Epithelial cell of prostate (primary cell): ENCODE measurements at places on chromosomes 3 and 15.

GRCh38 chr3:15500107-15500724, 21.3 kb downstream of the COLQ start:
- no peak for DNase-seq

GRCh38 chr15:87739081-87739480, 517.5 kb downstream of the NTRK3 start:
- no peak for DNase-seq

DNA sequence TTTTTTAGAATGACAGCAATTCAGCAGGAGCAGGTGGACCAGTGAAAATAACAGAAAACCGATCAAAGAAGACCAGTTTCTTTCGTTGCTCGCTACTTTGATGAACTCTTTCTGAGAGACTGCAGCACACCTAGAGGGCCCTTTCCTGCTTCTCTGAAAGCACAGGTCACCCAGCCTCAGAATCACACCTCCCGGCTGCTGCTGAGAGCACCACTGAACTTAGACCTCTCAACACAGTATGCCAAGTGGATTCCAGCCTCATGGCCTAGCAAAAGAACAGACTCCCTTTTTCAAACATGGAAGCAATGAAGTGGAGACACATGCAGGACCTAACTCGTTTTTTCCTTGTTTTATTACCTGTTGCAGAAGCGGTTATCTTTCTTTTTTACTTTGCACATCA, 13.9 kb upstream of the APH1B start:
- DNase-seq: no peak

- no peak for DNase-seq
Observed at GRCh38 chr3:124014366-124014942, 22.5 kb upstream of the ROPN1 start.

DNA sequence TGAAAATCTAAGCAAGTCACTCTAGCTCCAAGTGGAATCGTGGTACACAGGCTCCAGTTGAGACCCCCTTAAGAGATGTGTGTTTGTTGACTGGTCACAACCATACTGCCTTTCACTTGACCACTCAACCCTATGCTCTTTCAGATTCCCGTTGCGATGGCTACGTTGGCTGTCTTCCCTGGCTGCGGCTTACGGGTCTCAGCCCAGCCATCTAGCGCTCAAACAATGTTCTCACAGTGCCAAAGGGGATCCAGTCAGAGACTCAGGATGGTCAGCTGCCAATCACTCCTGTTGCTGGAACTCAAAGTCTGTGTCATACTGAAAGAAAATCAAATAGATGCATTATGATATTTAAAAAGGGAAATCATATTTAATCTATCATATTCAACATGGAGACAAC, 237.6 kb downstream of the ITPR1 start:
- no peak for DNase-seq

- DNase-seq: no peak
Observed at GRCh38 chr3:58341376-58341775, 8.7 kb downstream of the PXK start.

DNA sequence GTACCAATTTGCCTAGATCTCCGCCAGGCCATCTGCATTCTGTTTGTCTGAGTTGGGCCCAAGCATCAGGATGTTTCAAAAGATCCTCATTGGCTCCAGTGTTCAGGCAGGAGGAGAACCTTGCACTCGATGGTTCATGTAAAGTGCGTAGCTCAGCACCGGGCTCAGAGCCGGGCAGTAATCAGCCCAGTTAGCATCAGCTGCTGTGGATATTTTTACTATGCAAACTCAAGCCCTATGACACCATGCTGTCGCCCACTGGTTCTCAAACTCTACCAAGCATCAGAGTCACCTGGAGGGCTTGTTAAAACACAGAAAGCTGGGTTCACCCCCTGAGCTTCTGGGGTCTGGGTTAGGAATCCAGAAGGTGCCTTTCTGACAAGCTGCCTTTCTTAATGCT, 310.8 kb downstream of the SHQ1 start:
- DNase-seq: no peak

- no peak for DNase-seq
Observed at GRCh38 chr3:139555249-139555648, 15.7 kb upstream of the RBP1 start.

DNA sequence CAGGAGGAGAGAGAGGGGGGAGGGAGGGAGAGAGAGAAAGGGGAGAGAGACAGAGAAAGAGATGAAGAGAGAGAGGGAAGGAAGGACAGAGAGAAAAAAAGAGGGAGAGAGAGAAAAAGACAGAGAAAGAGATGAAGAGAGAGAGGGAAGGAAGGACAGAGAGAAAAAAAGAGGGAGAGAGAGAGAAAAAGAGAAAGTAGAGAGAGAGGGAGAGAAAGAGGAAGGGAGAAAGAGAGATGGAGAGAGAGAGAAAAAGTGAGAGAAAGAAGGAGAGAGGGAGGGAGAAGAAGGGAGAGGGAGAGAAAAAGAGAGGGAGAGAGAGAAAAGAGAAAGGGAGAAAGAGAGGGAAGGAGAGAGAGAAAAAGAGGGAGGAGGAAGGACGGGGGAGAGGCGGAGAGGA, 204.2 kb downstream of the SV2B start:
- DNase-seq: no peak

GRCh38 chr3:27978440-27978839, 256.3 kb upstream of the EOMES start:
- no peak for DNase-seq

DNA sequence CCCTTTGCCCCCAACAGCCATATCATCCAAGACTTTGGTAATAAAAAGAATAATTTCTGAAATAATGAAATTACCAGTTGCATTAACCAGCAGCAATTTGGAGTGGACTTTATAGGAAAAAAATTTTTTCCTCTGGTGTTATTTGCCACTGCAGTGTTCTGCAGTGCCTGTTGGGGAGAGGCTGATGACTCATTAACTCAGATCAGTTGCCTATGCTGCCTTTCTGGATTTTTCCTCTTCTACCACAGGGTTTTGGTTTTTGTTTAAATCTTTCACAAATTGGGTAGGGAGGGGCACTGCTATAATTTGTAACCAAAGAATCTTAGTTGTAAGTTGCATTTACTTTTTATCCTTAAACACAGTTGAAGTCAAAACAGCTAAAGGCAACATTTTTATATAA, 22.7 kb downstream of the ATP6V1A start:
- no peak for DNase-seq

- no peak for DNase-seq
Observed at GRCh38 chr15:93291380-93291779, 202.4 kb upstream of the RGMA start.

- DNase-seq: no peak
Observed at GRCh38 chr15:85007741-85008397, 26.2 kb downstream of the PDE8A start.

- no peak for DNase-seq
Observed at GRCh38 chr3:151367448-151367847, 17.1 kb downstream of the P2RY12 start.

GRCh38 chr3:109242187-109242523, 74.2 kb downstream of the DPPA2 start:
- DNase-seq: no peak

DNA sequence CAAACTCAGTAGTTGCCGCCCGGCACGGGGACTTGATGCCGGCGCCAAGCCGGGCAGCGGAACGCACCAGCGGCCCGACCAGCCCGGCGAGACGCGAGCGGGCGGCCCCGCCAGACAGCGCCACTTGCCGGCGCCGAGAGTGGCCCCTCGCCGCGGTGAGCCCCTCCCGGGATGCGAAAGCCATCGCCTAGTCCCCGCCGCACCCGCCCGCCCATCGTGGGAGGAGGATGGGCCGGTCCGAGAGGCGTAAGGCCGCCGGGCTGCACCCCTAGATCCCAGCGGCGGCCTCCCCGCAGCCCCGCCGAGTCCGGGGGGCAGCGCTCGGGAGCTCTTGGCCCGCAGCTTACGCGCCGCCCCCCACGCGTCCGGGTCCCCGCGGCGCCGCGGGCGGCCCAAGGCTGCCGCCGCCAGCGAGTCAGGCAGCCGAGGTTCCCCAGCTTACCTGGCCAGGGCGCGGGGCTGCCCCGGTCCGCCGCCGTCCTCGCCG, 609 bp downstream of the GOLGA8A start:
- DNase-seq: no peak

- DNase-seq: no peak
Observed at GRCh38 chr3:116809208-116809607, 99.6 kb downstream of the TUSC7 start.

DNA sequence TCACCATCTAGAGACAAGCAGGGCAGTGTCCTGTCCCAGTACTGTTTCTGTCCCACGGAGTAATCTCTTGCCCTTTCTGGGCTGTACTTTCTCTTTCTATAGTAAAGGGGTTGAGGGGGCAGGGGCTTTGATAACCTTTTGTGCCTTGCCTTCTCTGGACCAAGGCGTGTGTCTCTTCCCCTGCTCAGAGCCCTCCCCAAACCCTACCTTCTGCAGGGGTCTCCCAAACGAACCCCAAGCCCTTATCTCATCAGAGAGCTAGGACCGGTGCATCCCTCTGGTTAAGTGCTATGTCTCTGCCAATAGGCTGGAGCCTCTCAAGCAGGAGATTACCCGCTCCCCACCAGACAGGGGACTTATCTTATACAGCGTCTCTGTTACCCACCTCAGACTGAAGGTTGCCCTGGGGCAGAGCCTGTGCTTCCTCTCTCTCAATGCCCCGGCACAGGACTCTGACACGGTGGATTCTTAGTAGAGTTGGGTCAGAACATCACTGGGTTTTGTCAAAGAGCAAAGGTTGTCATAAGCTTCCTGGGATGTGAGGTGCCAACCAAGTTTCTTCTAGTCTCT, 2.9 kb downstream of the PLEKHO2 start:
- no peak for DNase-seq

DNA sequence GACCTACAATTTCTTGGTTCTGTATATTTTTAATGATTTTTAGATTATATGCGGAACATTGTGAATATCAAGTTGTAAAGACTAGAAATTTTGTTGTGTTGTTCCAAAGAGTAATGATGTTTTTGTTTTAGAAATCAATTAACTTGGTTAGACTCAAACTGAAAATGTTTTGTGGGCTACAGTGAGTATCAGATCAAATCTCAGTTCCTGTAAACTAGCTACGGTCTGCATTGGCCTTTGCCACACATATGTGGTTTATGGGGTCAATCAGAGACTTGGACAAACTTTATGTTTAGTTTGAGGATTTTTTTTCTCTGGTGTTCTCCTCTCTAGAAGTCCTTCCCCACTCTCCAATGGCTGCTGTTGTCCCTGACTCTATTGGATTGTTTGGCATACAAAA, 308.0 kb upstream of the THRB start:
- no peak for DNase-seq

DNA sequence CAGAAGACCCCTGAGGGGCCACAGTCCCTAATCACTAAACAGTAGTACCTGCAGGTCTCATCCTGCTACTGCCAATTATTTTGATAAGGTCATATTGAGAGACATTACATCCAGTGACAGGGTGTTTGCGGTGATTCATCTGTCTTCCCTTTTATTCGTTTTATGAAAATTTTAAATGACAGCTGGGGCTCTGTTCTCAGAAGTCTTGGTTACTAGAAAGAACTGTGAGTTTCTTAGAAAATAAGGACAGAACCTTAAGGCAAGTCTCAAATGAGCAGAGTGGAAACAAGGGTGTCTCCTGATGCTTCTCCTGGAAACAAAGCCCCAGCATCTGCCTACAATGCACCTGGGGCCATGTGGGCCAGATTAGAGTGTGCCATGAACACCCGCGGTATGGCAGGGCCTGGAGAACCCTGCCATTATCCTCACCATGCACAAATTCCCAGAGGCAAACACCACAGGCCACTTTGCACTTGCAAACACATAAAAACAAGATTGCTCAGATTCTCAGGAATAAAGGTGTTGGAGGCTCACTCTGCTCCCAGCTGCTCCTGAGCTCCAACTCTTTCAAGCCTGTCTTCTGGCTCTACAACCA, 66.3 kb upstream of the IQSEC1 start:
- no peak for DNase-seq

- DNase-seq: no peak
Observed at GRCh38 chr15:93088981-93089726, at the start of gene RGMA. RGMA (minus strand) TSS chr15:93089211; CDS start chr15:93088932, 279 bp downstream.

DNA sequence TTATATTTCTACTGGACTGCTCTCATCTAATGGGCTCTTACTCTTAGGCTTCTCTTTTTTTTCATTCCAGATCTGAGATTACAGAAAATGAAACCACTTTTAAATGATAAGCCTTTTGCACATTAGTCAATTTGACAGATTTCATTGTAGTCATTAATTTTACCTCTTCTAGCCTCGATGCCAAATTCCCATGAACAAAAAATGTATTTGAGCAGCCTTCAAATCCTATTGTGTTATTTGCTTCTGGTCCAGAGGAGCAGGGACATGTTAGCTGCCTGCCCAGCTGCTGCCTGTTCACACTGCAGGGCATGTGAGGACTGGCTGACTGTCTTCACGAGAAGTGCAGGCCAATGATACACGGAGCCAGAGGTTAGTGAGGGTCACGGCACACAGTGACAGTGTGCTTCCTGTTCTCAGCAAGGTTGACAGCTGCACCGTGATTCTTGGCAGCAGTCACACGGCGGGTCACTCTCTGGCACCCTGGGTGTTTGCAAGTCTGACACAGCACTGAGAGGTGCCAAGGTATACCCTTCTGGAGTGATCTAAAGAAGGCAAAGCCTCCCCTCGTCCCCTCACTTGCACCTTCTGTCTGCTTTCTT, 40.8 kb downstream of the KAT2B start:
- DNase-seq: peak; percentile 33

GRCh38 chr15:98923579-98923978, 84.0 kb downstream of the PGPEP1L start:
- DNase-seq: no peak

- no peak for DNase-seq
Observed at GRCh38 chr15:36831904-36832287, 252.5 kb downstream of the CDIN1 start.

- DNase-seq: no peak
Observed at GRCh38 chr15:29887721-29888120, 65.5 kb upstream of the TJP1 start.

- no peak for DNase-seq
Observed at GRCh38 chr15:33093222-33093621, 101.3 kb downstream of the FMN1 start.

DNA sequence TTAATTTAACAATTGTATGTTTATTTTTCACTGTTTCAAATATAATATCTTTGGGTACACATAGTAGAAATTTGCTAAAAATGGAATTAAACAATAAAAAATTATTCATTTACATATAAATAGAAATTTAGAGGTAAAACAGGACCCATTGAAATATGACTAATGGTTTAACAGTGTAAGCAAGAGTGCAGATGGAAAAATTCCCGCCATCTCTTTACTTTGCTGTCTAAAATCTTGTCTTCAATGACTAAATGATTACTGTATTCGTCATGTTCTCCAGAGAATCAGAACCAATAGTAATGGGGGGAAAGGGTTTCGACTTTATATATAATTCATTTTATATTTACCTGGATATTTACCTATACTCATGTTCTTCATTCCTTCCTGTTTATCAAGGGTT, 163.1 kb downstream of the IL1RAP start:
- DNase-seq: no peak

DNA sequence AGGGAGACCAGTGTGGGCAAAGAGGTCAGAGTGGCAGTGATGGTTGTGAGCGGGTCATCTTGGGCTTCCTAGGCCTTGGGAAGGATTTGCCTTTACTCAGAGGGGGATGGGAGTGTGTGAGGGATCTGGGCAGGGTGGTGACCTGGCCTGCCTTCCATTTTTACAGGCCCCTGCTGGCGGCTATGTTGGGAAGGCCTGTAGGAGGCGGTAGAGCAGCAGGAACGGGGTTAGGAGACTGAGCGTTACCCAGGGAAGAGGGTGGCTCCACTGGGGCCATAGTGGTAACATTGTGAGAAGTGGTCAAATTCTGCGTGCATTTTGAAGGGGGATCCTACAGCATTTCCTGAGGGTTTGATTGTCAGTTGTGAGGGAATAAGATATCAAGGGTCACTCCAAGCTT, 307.3 kb upstream of the CTDSPL start:
- no peak for DNase-seq
